ENCODE measurements at places on chromosomes 12 and 14.

- H3K4me3 ChIP-seq = no peak overlapping the region
- H3K27ac ChIP-seq = no peak overlapping the region
- no peak for DNase-seq
- H3K4me1 ChIP-seq = no peaks in the 10 kb centered on the region
Observed at GRCh38 chr14:94027566-94028449, 1.7 kb downstream of the OTUB2 start.

DNA sequence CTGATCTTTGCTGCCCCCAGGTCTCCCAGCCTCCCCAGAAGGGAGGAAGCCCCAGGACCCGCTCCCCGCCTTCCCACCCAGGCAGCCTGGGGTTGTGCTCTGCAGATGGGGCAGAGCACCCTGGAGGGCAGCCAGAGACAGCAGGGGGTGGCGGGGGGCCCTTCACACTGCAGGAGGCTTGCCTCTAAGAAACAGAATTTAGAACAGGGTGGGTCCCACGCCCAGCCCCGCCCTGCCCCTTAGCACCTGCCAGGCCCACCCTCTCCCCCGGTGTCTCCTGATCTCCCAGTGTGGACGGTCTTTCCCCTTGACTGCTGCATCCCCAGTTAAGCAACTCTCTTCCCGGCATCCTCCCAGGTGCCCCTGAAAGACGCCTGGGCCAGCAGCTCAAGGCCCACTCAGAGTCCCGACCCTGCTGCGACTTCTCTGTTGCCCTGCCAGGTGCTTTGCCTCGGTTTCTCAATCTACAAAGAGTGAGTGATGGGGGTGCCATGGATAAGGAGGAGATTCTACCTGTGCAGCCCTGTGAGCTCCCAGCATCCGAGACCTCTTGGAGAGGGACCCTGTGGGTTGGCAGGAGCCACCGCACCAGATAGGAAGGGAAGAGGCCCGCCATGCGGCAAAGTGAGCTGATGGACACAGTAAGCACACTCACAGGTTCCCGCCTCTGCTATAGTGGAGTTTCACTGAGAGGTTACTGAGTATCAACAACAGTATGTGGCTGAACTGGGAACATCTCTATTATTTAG, 327.1 kb upstream of the FKBP4 start:
- no peaks in the 10 kb centered on the region for H3K27me3 ChIP-seq
- no peaks in the 10 kb centered on the region for H3K36me3 ChIP-seq
- H3K4me1 ChIP-seq = no peaks in the 10 kb centered on the region
- H3K4me3 ChIP-seq = no peak overlapping the region

- H3K27ac ChIP-seq = no peak overlapping the region
- peaks cover 3% of the 10 kb centered on the region for H3K27me3 ChIP-seq
- H3K4me3 ChIP-seq = no peak overlapping the region
- H3K4me1 ChIP-seq = no peaks in the 10 kb centered on the region
- DNase-seq = no peak
Observed at GRCh38 chr14:92897922-92898565, 24.9 kb upstream of the CHGA start.

DNA sequence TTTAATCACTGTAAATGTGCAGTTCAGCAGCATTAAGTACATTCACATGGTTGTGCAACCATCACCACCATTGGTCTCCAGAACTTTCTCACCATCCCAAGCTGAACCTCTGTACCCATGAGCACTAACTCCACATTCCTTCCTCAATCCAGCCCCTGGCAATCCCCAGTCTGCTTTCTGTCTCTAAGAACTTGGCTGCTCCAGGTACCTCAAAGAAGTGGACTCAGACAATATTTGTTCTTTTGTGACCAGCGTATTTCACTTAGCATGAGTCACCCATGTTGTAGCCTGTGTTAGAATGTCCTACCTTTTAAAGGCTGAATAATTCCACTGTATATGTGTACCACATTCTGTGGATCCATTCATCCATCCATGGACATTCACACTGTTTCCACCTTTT, 64.6 kb downstream of the SLC24A4 start:
- H3K27me3 ChIP-seq = no peaks in the 10 kb centered on the region
- no peaks in the 10 kb centered on the region for H3K36me3 ChIP-seq
- H3K27ac ChIP-seq = no peak overlapping the region
- no peaks in the 10 kb centered on the region for H3K4me1 ChIP-seq
- no peak for DNase-seq

DNA sequence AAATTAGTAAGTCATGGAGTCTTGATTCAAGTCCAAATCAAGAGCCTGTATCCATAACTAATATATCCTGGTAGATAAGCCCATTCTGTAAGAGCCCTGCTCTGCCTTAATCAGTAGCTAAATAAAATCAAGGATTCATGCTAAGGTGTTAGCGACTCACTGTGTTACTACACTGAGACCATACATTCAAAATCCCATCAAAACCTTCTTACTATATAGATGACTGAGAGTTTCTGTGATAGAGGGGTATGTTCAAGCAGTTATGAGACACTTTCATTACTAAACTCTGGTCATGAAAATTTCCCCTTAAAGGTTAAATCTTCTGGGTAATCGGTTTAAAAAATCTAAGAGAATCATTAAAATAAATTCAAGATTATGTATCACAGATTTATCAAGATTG, 78.5 kb downstream of the MDGA2 start:
- no peak overlapping the region for H3K27ac ChIP-seq
- no peaks in the 10 kb centered on the region for H3K36me3 ChIP-seq
- DNase-seq = no peak
- H3K27me3 ChIP-seq = no peaks in the 10 kb centered on the region
- no peaks in the 10 kb centered on the region for H3K4me1 ChIP-seq
- H3K4me3 ChIP-seq = no peak overlapping the region

DNA sequence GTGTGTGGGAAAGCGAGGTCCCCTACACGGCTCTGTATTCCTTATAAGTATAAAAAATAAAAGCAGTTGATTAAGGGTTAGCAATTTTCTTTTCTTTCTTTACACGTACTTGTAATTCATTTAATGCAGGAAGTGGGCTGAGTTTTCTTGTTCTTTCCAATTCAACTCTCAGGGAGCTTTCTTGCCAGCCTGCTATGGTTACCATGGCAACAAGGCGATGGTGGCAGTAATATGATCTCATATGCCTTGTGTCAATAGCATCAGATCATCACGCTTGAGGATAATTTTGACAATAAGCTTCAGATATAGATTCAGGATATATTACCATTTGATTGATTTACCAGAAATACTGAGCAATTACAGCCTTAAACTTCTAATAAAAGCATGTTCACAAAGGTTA, 466.5 kb downstream of the APAF1 start:
- no peaks in the 10 kb centered on the region for H3K27me3 ChIP-seq
- no peaks in the 10 kb centered on the region for H3K4me1 ChIP-seq
- no peaks in the 10 kb centered on the region for H3K36me3 ChIP-seq
- H3K4me3 ChIP-seq = no peak overlapping the region

GRCh38 chr12:15151161-15152091, 69.8 kb downstream of the RERG start:
- H3K27me3 ChIP-seq = no peaks in the 10 kb centered on the region
- no peaks in the 10 kb centered on the region for H3K36me3 ChIP-seq
- no peak overlapping the region for H3K4me3 ChIP-seq
- DNase-seq = peak; percentile 28
- H3K4me1 ChIP-seq = no peaks in the 10 kb centered on the region

- H3K36me3 ChIP-seq = no peaks in the 10 kb centered on the region
- H3K27me3 ChIP-seq = no peaks in the 10 kb centered on the region
- H3K4me1 ChIP-seq = no peaks in the 10 kb centered on the region
- no peak for DNase-seq
- no peak overlapping the region for H3K4me3 ChIP-seq
- no peak overlapping the region for H3K27ac ChIP-seq
Observed at GRCh38 chr12:118187751-118188435, 52.0 kb downstream of the PEBP1 start.

DNA sequence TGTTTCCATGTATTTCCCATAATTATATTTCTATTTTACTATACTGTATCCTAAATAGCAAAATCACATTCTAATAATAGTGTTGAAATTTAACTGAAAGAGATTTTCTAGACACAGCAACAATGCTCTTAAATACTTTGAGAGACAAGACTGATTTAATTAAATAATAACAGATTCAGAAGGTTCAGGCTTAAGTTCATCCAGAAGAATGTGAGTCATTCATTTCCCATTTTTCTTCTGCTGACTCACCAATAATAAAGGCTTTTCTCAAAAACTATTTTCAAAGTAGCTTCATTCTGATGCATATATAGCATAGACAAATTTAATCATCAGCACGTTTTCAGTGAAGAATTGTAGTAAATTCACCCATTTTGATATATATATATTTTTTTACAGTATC, 481.4 kb downstream of the MDGA2 start:
- no peaks in the 10 kb centered on the region for H3K4me1 ChIP-seq
- no peaks in the 10 kb centered on the region for H3K36me3 ChIP-seq
- no peak overlapping the region for H3K27ac ChIP-seq
- H3K27me3 ChIP-seq = no peaks in the 10 kb centered on the region
- H3K4me3 ChIP-seq = no peak overlapping the region
- no peak for DNase-seq

GRCh38 chr12:107296681-107297089, 203.3 kb upstream of the CRY1 start:
- H3K4me3 ChIP-seq = no peak overlapping the region
- H3K27me3 ChIP-seq = no peaks in the 10 kb centered on the region
- no peaks in the 10 kb centered on the region for H3K36me3 ChIP-seq
- no peak overlapping the region for H3K27ac ChIP-seq
- no peaks in the 10 kb centered on the region for H3K4me1 ChIP-seq
- peak; percentile 34 for DNase-seq

DNA sequence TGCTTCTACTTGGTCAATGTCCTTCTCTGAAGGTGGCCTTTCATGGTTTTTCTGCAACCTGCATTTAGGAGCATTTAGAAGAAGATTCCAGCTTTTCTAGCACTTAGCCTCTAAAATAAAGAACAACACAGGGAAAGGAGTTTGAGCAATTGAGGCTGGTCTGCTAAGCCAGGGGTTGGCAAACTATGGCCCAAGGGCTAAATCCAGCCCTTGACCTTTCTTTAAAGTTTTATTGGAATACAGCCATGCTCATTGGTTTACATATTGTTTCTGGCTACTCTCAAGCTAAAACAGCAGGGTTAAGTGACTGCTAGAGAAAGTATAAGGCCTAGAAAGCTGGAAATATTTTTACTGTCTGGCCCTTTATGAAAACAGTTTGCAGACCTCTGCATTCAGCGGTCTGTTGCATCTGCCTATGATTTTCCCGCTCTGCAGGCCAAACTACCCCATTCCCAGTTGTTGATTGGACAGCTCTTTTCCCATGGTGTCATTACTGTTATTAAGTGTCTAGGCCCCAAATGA, 39.3 kb downstream of the SPRING1 start:
- no peaks in the 10 kb centered on the region for H3K27me3 ChIP-seq
- H3K36me3 ChIP-seq = no peaks in the 10 kb centered on the region
- peak overlapping the region; percentile 9 for H3K27ac ChIP-seq

DNA sequence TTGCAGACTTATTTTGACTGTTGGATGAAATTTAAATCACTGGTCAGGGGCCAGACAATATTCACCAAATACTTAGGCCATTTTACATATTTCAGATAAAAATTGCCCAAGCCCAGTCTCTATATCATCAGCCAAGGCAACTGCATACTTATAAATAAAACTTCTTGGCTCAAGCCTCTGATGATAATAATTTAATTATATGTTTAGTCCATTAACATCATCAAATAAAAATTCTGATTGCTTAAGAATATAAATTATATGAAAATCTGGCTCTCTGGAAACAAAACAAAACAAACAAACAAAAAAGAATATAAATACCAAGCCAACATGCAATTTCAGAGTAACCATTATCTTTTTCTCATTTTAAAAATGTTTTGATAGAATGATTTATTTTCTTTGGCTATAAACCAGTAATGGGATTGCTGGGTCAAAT, 165.2 kb downstream of the BTG1 start:
- DNase-seq = no peak
- no peak overlapping the region for H3K4me3 ChIP-seq
- H3K4me1 ChIP-seq = no peaks in the 10 kb centered on the region
- H3K27me3 ChIP-seq = no peaks in the 10 kb centered on the region
- no peak overlapping the region for H3K27ac ChIP-seq
- H3K36me3 ChIP-seq = no peaks in the 10 kb centered on the region

GRCh38 chr12:120249875-120250795, 15.4 kb downstream of the PXN start:
- no peak for DNase-seq
- H3K4me3 ChIP-seq = no peak overlapping the region
- H3K27ac ChIP-seq = peak overlapping the region; percentile 23
- no peaks in the 10 kb centered on the region for H3K4me1 ChIP-seq
- H3K27me3 ChIP-seq = no peaks in the 10 kb centered on the region

- H3K36me3 ChIP-seq = no peaks in the 10 kb centered on the region
- DNase-seq = no peak
- H3K4me3 ChIP-seq = no peak overlapping the region
- H3K27me3 ChIP-seq = no peaks in the 10 kb centered on the region
- H3K27ac ChIP-seq = no peak overlapping the region
Observed at GRCh38 chr12:78891646-78892353, 27.2 kb downstream of the SYT1 start.

DNA sequence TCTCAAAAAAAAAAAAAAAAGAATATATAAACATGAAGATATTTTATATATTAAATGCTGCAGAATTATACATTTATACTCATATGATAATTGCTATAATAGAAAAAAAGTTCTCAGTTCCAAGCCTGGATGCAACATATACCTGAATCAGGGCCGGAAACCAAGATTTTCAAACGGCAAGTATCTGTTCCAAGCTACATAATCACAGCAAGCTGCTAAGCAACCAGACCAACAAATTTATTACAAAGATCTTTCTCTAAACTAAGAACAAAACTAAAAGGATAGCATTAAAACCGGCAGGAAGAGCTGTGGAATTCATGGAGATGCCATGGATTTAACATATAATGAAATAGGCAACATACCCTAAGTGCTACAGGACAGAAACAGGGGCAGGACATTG, 7.1 kb downstream of the RACGAP1 start:
- H3K4me3 ChIP-seq = no peak overlapping the region
- H3K27me3 ChIP-seq = no peaks in the 10 kb centered on the region
- H3K36me3 ChIP-seq = no peaks in the 10 kb centered on the region
- no peak overlapping the region for H3K27ac ChIP-seq

- H3K4me1 ChIP-seq = peaks cover 8% of the 10 kb centered on the region
- H3K36me3 ChIP-seq = no peaks in the 10 kb centered on the region
- no peak overlapping the region for H3K4me3 ChIP-seq
- H3K27me3 ChIP-seq = no peaks in the 10 kb centered on the region
Observed at GRCh38 chr14:24312736-24313507, 1.6 kb downstream of the LTB4R start.
